ENCODE measurements at places on chromosomes 5 and 9.
A peak's percentile ranks its signal among the peaks of the same experiment; 100 is the strongest.

GRCh38 chr9:17216011-17216410 lies 81.2 kb downstream of the CNTLN start:
- H3K36me3 ChIP-seq, result no peaks in the 10 kb centered on the region
- no peaks in the 10 kb centered on the region for H3K27me3 ChIP-seq
- H3K4me3 ChIP-seq, result no peak overlapping the region
- no peak for DNase-seq

DNA sequence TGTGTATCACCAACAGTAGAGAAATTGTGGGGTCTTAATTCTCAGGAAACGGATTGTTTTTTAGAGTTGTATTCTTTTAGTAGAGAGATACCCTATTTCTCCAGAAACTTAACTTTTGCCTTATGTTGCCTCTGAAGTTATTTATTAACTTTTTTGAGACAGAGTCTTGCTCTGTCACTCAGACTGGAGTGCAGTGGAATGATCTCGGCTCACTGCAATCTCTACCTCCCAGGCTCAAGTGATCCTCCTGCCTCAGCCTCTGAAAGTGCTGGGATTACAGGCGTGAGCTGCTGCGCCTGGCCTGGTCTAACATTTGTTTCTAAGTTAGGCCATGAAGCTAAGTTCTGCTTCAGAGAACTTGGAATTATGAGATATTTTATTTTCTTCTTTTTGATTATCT lies 75.0 kb downstream of the CFAP95 start:
- no peaks in the 10 kb centered on the region for H3K4me1 ChIP-seq
- no peak overlapping the region for H3K4me3 ChIP-seq
- H3K27ac ChIP-seq, result no peak overlapping the region
- DNase-seq, result no peak
- H3K36me3 ChIP-seq, result no peaks in the 10 kb centered on the region

GRCh38 chr5:126847456-126847820 lies 70.5 kb downstream of the LMNB1 start:
- no peaks in the 10 kb centered on the region for H3K36me3 ChIP-seq
- no peak for DNase-seq
- no peak overlapping the region for H3K4me3 ChIP-seq
- H3K4me1 ChIP-seq, result no peaks in the 10 kb centered on the region
- no peaks in the 10 kb centered on the region for H3K27me3 ChIP-seq

DNA sequence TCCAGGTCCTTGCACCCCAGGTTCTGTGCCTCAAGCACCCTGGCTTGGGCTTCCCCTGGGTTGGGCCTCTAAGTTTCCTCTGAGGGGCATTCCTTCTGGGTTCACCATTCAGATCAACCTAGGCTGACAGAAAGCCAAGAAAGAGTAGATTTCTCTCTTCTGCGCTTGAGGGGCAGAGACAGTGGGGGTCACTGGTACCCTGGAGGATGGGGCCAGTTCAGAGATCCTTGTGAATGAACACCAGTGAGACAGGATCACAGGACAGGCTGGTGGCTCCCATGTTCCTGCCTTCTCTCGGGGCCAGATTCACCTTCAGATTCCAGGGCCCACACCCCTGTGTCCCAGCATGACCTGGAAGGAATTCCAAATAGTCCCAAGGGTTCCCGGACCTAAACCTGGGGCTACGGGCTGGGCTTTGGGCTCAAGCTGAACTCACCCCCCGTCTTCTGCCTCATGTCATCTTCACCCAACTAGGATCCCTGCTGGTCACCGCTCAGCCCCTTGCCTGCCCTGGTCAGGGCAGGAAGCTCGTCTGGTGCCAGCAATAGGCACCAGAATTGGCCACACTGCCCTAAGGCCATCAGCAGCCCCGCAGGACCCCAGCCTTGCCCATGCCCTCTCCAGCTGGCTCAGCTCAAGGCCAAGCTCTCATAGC lies 91.8 kb upstream of the MVB12B start:
- H3K27ac ChIP-seq, result no peak overlapping the region
- H3K4me1 ChIP-seq, result no peaks in the 10 kb centered on the region
- H3K27me3 ChIP-seq, result no peaks in the 10 kb centered on the region

GRCh38 chr5:104913841-104914281 lies 1351.3 kb upstream of the NUDT12 start:
- H3K27me3 ChIP-seq, result no peaks in the 10 kb centered on the region
- H3K36me3 ChIP-seq, result no peaks in the 10 kb centered on the region
- no peaks in the 10 kb centered on the region for H3K4me1 ChIP-seq
- H3K4me3 ChIP-seq, result no peak overlapping the region
- DNase-seq, result no peak

- no peak overlapping the region for H3K27ac ChIP-seq
- no peaks in the 10 kb centered on the region for H3K27me3 ChIP-seq
- no peaks in the 10 kb centered on the region for H3K4me1 ChIP-seq
- no peaks in the 10 kb centered on the region for H3K36me3 ChIP-seq
These were observed 24.9 kb downstream of the TICAM2 start for GRCh38 chr5:115577329-115577728.

- no peaks in the 10 kb centered on the region for H3K4me1 ChIP-seq
- DNase-seq, result no peak
- no peaks in the 10 kb centered on the region for H3K27me3 ChIP-seq
- H3K4me3 ChIP-seq, result no peak overlapping the region
These were observed 15.1 kb upstream of the POMT1 start for GRCh38 chr9:131487621-131488031.

- no peak for DNase-seq
- no peaks in the 10 kb centered on the region for H3K36me3 ChIP-seq
- no peaks in the 10 kb centered on the region for H3K27me3 ChIP-seq
- no peak overlapping the region for H3K27ac ChIP-seq
- no peak overlapping the region for H3K4me3 ChIP-seq
These were observed 5.0 kb downstream of the INPP5E start for GRCh38 chr9:136434580-136435169.

DNA sequence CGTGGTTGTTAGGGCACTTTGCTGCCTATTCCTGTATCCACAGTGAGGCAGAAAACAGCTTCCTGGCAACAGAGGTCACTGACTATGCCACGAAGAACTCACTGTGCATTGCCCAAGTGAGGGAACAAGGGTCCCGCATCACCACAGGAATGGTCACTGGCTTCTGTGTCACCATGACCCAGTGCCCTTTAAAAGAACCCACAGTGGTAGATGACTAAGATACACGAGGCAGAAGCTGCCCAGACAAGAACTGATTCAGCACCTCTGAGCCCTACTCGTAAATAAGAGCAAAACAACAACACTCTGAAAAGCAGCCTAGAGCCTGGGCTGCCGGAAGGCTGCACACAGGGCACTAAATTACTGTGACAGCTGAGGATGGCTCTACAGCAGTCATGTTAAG lies 236.6 kb upstream of the RASEF start:
- no peaks in the 10 kb centered on the region for H3K36me3 ChIP-seq
- H3K27me3 ChIP-seq, result no peaks in the 10 kb centered on the region
- no peaks in the 10 kb centered on the region for H3K4me1 ChIP-seq
- no peak overlapping the region for H3K27ac ChIP-seq
- DNase-seq, result no peak
- H3K4me3 ChIP-seq, result no peak overlapping the region

DNA sequence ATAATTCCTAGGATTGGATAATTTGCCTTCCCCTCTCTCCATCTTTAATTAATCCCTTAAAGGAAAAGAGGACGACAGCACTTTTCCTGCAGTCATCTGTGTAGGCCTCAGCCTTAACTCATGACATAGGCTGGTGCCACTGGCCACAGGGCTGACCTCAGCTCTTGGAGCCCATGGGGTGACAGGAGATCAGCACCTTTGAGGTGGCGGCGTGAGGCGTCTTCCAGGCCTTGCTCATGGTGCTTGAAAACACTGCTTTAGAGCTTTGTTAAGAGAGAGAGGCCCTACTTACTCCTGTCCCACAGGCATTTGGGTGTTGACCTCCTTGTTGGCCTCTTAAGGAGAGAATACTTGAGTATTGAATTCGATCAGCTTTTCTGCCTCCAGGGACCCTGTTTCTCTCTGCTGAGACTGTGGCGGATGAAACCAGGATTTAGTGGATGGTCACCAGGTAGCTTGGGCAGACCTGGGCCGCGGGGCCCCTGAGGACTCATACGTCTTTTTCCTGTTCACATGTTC lies 23.4 kb downstream of the TENT4A start:
- H3K36me3 ChIP-seq, result no peaks in the 10 kb centered on the region
- H3K27me3 ChIP-seq, result no peaks in the 10 kb centered on the region
- H3K4me1 ChIP-seq, result peaks cover 14% of the 10 kb centered on the region
- no peak overlapping the region for H3K27ac ChIP-seq
- no peak overlapping the region for H3K4me3 ChIP-seq
- DNase-seq, result no peak

- no peak overlapping the region for H3K4me3 ChIP-seq
- no peaks in the 10 kb centered on the region for H3K4me1 ChIP-seq
- no peak for DNase-seq
- H3K27ac ChIP-seq, result no peak overlapping the region
These were observed 330.4 kb downstream of the ICE1 start for GRCh38 chr5:5752844-5753243.

DNA sequence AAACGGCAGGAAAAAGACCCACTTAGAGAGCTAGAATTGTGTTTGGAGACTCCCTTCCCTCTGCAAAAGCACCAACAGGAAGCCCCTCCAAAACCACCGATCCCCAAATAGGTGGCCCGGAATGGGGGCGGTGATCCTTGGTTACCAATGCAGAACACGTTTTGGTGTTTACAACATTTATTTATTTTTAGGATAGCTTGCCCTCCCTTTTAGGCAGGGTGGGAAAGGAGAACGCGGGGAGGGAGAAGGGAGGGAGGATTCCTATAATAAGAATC lies 579 bp upstream of the NTRK2 start:
- H3K27me3 ChIP-seq, result no peaks in the 10 kb centered on the region
- no peaks in the 10 kb centered on the region for H3K4me1 ChIP-seq
- no peak overlapping the region for H3K4me3 ChIP-seq
- no peak for DNase-seq
- no peaks in the 10 kb centered on the region for H3K36me3 ChIP-seq

- no peaks in the 10 kb centered on the region for H3K27me3 ChIP-seq
These were observed 289.4 kb upstream of the DAB2 start for GRCh38 chr5:39714036-39714698.

GRCh38 chr5:64018966-64019365 lies 56.7 kb upstream of the HTR1A start:
- H3K36me3 ChIP-seq, result no peaks in the 10 kb centered on the region
- DNase-seq, result no peak
- no peak overlapping the region for H3K4me3 ChIP-seq
- H3K27ac ChIP-seq, result no peak overlapping the region

DNA sequence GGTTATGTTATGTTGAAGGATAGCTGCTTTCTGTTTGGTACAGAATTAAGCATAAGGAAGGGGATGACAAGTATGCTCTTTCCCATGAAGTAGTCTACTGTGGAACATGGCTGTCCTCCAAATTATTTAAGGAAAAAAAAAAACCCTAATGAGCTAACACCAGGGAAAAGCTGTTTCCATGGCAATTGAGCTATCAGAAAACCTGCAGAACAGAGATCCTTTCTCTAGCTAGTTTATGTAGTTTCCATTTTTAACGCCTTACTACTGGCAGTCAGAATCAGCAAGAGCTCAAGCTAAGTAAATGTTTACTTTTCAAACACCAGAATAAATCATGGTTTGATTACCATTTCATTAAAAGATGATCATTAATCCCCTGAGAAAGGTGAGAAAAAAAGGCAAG lies 287.4 kb upstream of the TARS1 start:
- no peaks in the 10 kb centered on the region for H3K27me3 ChIP-seq
- DNase-seq, result no peak
- no peak overlapping the region for H3K27ac ChIP-seq

DNA sequence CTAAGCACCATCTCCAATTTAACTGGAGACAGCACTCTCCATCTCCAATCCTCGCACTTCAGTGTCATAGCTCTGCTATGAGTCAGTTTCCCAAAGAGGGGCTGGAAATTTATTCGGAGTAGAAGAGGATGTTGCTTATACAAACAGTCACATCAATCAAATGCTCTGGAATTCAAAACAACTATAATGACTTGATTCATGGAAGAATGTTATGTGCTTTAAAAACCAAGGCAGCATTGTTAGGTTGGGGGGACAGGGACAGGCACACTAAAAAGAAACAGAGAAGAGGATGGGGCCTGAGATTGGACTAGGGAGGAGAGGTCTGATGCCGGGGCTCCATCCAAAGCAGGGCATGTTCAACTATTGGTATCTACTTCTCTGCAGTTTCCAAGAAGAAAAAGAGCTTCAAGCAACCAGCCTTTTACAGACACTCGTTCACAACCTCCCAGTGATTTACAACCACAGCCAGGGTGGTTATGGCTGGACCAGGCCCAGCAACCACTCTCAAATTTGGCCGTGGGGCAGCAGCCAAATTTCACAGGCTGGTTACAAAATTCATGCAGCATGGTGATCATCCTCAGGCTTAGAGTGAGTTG lies 117.5 kb upstream of the ZNF366 start:
- no peak for DNase-seq
- no peak overlapping the region for H3K27ac ChIP-seq
- no peak overlapping the region for H3K4me3 ChIP-seq
- H3K27me3 ChIP-seq, result no peaks in the 10 kb centered on the region
- peaks cover 4% of the 10 kb centered on the region for H3K4me1 ChIP-seq

- no peak for DNase-seq
- H3K4me1 ChIP-seq, result peaks cover 42% of the 10 kb centered on the region
- peak overlapping the region; percentile 25 for H3K27ac ChIP-seq
- H3K36me3 ChIP-seq, result no peaks in the 10 kb centered on the region
These were observed 87.5 kb upstream of the EQTN start for GRCh38 chr9:27384262-27385014.

DNA sequence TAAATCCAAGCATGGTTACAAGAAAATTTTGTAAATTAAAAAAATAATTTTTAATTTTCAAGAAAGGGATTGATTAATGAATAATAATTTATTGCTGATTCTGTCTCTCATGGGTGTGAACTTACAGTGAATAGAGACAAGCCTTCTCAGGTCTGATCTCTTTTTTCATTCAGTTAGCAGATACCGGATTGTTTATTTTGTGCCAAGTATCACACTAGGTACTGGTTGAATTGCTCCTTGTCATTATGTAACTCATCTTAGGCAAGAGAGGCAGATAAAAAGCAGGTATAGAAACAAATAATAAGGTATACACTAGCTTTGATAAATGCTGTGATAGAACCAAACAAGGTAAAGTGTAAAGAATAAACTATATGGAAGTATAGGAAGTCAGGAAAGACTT lies 283.3 kb downstream of the PJA2 start:
- no peak overlapping the region for H3K4me3 ChIP-seq
- no peak overlapping the region for H3K27ac ChIP-seq
- no peaks in the 10 kb centered on the region for H3K36me3 ChIP-seq

- DNase-seq, result no peak
- no peak overlapping the region for H3K4me3 ChIP-seq
- no peaks in the 10 kb centered on the region for H3K27me3 ChIP-seq
These were observed 25.3 kb downstream of the GLRA1 start for GRCh38 chr5:151899399-151899798.

GRCh38 chr5:33237471-33237870 lies 203.3 kb upstream of the TARS1 start:
- H3K4me1 ChIP-seq, result no peaks in the 10 kb centered on the region
- no peak for DNase-seq
- no peaks in the 10 kb centered on the region for H3K36me3 ChIP-seq
- H3K27ac ChIP-seq, result no peak overlapping the region

All from Caco-2 (cell line).